Neural crest cell (in vitro differentiated cells): ENCODE measurements at places on chromosomes 2 and 18. TPM values are rescaled to one million over a fixed set of nuclear protein-coding genes. Genes with fewer than 3 reads are reported as not detected.

POLE4 gene
- total RNA-seq = 49.3 and 49.6 TPM in 2 replicates

DNA sequence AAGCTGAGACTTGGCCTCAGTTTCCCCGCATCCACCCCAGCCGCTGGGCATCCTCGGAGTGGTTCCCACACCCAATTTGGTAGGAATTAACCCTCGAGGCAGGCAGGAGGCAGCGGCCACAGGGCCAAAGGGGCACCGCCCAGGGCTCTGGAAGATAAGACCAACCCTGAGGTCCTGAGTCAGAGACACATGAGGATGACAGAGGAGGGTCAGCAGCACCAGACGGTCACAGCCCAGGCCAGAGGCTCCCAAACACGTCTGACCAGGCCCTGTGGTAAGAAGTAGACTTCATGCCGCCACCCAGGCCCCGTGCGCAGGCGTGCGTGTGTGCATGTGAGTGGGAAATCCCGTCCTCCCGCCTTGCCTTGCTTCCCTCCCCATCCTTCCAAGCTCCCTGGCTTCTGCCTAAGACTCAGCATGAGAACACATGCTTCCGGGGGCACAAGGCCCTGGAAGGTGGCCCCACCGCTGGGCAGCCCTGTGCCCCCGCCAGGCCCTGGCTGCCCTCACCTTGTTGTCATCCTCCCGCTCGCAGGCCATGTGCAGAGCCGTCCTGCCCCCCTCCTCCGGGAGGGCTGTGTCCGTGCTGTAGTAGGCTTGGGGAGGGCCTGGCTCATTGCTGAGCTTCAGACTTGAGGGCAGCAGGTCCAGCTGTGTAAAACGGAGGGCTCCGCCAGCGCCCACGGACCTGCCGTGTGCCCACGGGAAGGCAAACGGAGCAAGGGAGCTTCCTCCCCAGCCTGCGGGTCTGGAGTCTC is 46.3 kb downstream of the ANKMY1 start:
- H3K27ac ChIP-seq = no peak overlapping the region
- H3K36me3 ChIP-seq = peaks cover 9% of the 10 kb centered on the region
- no peak for DNase-seq
- no peak overlapping the region for H3K4me3 ChIP-seq
- peaks cover 4% of the 10 kb centered on the region for H3K4me1 ChIP-seq
- H3K27me3 ChIP-seq = no peaks in the 10 kb centered on the region

DNA sequence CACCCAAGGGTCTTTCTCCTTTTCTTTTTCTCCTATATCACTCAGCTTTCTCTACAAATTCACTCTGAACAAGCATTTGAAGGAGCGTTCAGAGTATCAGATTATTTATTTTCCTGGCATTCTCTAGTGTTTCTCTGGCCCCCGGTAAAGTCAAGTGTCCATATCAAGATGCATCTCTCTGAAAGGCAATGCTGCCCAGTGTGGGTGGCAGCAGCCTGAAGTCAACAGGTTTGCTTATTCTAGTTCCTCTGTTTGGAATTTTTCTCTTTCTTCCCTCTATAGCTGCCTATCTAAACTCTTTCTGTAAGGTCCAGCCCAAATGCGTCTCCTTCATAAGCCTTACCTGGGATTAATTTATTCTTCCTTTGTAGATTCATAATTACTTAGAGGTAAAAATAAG is 526.2 kb upstream of the TNP1 start:
- H3K27ac ChIP-seq = no peak overlapping the region
- peaks cover 5% of the 10 kb centered on the region for H3K36me3 ChIP-seq
- no peak for DNase-seq
- no peaks in the 10 kb centered on the region for H3K27me3 ChIP-seq
- H3K4me1 ChIP-seq = peaks cover 5% of the 10 kb centered on the region

GRCh38 chr2:70738159-70738558 is 29.8 kb downstream of the ADD2 start:
- no peak for DNase-seq
- no peak overlapping the region for H3K4me3 ChIP-seq
- H3K4me1 ChIP-seq = peaks cover 35% of the 10 kb centered on the region
- peaks cover 2% of the 10 kb centered on the region for H3K36me3 ChIP-seq

DNA sequence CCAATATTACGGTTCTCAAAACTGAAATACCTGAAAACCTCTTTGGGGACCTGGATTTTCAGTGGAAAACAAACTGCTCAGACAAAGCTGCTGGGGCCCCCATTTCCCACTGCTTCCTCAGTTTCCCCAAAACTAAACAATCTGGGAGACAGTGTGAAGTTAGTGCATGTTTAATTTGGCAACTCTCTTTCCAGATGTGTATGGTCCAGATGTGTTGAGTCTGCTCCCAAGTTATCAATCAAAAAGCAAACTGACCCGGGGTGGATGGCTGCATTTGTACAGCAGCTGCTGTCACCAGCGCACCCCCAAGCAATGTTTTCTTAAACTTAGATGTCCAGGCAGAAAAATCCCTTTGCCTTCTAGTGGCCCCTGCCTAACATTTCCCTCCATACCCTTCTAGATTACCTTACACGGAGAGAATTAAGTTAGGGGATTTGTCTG is 136.9 kb downstream of the COPS8 start:
- no peak for DNase-seq
- no peaks in the 10 kb centered on the region for H3K27me3 ChIP-seq
- no peaks in the 10 kb centered on the region for H3K4me1 ChIP-seq
